ENCODE measurements at places on chromosomes 3 and 15.

DNA sequence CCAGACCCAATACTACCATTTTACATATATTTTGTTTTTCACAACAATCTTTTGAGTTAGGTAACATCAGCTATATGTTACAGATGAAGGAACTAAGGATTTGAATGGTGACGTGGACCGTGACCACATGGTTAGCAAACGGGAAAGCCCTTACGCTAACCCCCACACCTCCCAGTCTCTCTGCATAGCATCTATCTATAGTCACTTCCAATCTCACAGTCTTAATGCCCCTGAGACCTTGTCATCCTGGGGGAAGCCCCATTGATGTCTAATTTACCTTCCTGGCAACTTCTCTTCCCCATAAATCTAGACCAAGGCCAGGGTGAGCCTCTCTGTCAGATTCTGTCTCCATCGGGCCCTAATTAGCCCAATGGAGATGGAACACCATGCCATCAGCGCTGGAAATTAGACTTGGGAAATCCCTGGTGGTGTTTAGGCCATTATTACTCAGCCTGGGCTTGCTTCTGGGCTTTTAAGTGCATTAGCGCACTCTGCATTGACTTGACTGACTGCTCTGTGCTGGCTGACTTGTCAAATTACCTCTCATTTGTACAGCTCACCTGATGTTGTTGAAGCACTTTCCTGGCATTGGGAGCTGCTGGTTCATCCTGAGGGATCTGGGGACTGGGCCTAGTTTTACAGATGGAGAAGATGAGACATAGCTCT, 34.0 kb upstream of the SH3GL3 start:
- ATAC-seq, result no peak

DNA sequence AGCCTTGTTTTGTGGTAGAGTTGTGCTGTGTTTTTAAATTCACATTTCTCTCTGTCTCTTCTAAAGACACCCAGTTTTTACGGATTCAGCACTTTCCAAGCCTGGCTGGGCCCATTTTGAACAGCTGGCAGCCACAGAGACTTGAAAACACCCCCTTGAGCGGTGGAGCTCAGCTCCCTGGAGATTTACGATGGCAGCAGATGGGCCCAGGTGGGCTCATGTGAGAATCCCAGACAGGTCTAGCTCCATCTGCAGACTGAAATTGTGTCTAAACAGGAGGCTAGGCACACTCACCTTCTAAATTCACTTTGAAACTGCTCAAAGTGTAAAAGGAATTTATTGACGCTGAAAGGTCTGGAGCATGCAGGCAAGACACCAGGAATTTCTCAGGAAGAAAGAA, 232.0 kb upstream of the HES1 start:
- no peak for ATAC-seq

- no peak for ATAC-seq
Measured at GRCh38 chr3:166527325-166527724, 690.1 kb upstream of the BCHE start.

- ATAC-seq, result no peak
Measured at GRCh38 chr3:157354722-157355121, 81.9 kb upstream of the PTX3 start.

DNA sequence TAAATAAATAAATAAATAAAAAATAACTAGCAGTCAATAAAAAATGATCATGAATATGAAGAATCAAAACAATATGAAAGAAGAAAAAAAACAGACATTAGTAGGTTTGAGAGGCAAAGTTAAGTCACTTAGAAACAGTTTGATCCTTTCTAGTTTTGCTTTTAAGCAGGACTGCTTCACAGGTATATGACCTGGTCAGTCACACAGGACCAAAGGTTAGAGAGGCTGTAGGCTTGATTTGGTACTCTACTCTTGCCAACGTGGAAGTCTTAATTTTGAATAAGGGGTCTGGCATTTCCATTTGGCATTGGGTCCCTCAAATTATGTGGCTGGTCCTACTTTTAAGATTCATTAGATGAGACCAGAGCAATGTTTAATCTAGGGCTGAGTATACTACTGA, 441.7 kb upstream of the NECTIN3 start:
- no peak for ATAC-seq

DNA sequence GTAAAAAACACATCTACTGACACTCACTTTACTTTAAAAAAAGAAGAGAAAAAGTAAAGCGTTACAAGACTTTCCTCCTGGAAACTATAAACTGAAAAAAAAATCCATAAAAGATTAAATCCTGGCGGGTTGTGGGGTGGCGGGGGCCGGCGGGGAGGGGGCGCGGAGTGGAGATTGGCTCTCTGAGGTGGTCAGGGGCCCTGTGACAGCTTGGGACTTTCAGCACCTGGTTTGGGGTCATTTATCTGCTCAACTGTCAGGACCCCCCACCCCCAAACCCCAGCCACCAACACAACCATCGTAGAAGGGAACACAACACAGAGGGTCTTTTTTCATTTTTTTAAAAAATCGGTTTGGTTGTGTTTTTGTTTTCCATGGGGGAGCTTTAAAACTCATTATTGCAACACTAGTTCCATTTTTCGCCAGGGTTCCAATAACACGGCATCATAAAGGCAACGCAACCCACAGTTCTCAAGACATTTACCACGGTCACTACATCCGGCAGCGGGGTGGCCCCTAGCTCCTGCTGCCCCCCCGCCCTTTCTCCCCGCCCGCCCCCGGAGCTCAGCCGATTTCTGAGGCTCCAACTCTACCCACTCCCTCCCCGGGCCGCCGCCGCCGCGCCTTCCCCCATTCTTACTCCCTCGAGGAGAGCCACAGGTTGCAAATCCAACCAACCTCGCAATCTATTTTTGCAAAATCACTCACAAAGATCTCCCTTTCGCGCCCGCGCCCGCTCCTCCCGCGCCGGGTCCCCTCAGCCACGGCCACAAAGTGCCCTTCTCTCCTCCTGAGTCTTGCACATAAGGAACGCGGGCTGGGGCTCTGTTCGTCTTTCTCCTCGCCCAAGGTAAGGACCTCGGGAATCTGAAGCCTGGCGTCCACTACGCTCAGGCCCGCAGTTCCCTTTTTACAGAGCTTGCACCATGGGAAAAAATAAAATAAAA, 1.8 kb downstream of the BCL6 start:
- peak; percentile 2 for ATAC-seq

DNA sequence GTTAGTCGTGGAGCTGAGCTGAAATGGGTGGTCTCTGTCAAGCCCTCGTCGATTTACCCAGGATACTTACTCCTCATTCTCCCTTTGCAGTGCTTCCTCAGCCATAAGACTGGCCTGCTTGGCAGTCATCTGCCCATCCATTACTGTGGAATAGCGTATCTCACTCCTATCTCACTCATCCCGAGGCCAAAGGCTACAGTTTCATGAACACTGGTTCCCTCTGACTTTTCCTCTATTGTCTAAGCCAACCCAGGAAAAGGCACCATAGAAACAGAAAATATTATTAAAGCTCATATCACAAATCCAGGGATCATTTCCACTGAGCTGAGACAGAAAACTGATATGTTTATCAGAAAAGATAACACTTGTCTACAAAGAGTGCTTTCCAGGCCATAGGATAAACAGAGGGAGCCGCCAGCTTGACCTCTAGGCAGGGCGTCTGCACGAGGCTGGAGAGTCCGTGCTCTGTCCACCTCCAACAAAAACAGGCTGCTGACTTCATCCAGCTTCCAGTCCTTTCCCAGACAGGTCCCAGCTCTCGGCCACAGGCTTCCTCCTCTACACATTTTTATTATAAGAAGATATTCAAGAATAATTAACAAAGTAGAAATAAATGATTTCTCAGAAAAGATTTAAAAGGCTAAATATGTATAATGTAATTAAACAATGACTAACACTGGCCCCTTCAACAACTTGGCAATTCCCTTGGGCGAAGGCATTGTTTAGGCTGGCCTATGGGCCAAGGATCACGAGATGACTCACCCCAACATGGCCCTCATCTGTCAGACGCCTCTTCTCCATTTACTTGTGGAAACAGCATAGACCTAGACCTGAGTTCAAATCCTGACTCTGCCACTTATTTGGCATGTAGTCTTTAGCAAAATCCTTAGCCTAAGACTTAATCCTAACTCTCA, 27.4 kb upstream of the BOC start:
- ATAC-seq, result no peak

- peak; percentile 81 for ATAC-seq
Measured at GRCh38 chr3:49529567-49529966, 24.7 kb upstream of the BSN start.

- ATAC-seq, result no peak
Measured at GRCh38 chr3:126554560-126555525, 3.9 kb downstream of the C3orf22 start.

- ATAC-seq, result no peak
Measured at GRCh38 chr3:49882166-49882565, 12.5 kb upstream of the CAMKV start.

All from activated T-helper 17 cell treated with anti-CD3 and anti-CD28 coated beads, Interleukin-2, amount 50 U/mL, for 72 hours (primary cell).